Mesenteric fat pad (tissue), 1 donor: ENCODE measurements at places on chromosomes 5 and 9.

DNA sequence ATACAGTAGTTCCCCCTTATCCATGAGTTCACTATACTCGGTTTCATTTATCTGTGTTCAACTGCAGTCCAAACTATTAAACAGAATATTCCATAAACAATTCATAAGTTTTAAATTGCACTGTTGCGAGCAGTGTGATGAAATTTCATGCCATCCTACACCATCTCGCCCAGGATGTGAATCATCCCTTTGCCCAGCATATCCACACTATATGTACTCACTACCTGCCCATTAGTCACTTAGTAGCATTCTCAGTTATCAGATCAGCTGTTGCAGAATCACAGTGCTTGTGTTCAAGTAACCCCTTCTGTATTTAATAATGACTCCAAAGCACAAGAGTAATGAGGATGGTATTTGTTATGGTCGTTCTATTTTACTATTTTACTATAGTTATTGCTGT is 51.5 kb downstream of the SHOC1 start:
- DNase-seq, result no peak

- no peak for DNase-seq
These were observed 131.6 kb upstream of the NIPBL start for GRCh38 chr5:36744773-36745589.

GRCh38 chr9:33029231-33029786 is 4.2 kb downstream of the DNAJA1 start:
- no peak for DNase-seq

DNA sequence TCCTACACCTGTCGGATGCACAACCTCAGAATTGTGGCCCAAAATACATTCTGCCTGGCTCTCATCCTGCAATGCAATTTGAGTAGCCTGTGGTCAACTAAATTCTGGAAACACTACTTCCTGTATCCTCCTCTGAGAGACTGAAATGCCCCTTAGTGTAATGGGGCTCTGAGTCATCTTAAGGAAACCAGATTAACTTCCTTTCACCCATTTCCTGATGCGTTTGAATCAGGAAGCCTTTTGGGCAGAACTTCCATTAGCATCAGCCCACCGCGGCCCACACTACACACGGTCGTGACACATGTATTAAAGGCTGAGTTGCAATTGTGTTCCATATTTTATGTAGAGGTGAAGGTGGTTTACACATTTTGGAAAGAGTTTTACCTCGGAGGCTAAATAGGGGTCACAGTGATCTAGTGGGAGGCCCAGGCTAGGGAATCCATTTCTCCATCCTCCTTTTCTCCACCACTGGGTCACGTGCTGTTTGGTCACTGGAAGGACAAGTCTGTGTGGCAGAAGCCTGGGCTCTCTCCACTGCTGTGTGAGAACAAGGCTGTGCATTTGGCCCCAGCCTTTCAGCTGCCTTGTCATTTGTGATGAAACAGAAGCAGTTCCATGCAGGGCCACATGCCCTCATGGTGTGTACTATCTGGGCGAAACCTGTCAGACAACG is 55.9 kb downstream of the DAP start:
- no peak for DNase-seq

DNA sequence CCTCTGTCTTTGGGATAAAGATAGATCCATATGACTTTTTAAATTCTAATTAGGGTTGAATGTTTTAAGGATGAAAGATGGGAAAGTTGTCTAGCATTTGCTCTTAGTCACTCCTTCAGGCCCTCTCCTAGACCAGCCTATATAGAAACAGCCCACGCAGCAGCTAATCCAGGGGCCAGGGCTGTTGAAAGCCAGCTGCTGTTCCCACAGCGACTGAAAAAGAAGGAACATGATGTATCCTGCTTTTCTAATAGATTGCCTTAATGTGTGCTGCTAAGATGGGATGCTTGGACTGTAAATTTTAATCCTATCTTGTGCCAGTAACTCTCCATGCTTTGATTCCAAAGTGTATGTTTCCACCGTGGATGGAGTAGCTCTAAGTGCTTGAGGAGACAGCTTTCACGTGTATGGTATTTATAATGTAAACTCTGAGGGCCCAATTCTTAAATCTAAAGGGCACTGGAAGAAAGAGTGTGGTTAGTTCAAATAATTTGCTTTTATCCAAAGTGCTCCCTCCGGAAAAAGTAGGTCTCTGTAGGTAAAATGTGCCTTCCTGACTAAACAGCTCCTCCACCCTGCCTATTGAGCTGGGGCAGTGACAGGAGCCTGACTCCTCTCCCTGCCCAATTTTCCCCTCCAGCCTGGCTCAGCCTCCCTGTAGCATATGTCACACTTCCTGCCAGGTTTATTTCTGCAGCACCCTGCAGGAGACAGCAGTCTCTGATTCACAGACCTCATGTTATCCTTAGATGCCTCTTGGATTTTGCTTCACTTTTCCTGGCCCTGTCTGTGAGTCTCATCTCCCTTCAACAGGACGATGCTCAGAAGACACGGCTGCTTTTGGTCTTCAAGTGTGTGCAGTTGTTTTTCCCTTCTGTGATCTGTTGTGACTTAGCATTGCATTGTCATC is 33.2 kb downstream of the SLC36A1 start:
- DNase-seq, result no peak
